Inflammatory macrophage (primary cell): ENCODE measurements at places on chromosomes 12 and 14.

DNA sequence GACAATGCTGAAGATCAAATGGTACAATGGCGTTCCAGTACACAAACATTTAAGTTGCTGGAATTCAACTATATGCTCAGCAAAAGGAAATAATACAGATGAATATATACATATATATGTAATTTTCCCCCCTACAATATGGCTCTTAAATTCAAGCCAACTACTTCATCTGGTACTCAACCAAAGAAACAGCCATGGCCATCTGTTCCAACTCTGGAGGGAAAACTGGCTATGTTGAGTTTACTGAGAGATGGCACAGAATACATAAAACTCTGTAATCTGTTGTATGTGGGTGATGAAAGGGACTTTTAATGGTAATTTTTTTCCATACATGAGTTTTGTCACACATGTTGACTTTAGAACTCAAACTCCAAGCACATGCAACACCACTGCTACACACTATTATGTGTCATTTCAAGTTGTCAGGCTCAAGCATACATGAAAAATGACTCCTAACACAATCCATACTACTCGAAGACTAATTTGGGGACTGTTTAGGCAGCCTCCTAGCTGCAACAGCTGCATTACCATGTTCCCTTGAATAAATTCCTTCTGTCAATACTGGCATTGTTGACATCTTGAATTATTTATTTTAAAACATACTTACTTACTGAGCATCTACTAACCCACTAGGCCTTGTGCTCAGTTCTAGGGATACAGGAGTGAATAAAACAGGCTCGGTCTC is 38.2 kb upstream of the MAP3K9 start:
- no peak for DNase-seq

GRCh38 chr12:66142826-66143225 is 12.3 kb upstream of the LLPH start:
- DNase-seq = no peak

- DNase-seq = no peak
Measured at GRCh38 chr14:90785876-90786450, 30.3 kb downstream of the TTC7B start.

DNA sequence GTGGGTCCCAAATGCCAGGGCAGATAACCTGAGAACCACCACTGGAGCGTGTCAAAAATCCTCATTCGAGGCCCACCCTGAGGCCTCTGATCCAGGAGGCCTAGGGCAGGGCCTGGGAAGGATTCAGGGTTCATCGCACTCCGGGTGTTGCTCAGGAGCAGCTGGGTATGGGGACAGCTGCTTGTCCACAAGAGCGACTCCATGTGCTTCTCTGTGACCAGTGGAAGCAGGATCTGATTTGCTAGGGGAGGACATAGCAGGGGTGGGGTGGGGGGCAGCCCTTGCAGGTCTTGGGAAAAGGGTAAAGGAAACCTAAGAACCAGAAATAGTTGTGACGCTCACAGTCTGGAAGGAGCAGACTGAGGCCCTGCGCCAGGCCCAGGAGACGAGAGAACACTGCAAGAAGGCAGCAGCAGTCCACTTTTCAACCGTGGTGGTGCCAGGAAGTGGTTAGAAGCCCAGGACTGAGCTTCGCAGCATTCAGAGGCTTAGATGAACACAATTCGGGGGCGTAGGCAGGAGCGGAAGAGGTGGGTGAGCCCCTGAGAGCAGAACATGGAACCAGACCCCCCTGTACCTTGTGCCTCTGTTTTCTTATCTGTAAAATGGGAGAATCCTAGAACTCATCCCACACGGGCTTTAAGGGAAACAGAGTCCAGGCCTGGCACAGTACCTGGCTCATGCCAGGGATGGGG is 33.7 kb downstream of the ITPK1 start:
- DNase-seq = no peak

DNA sequence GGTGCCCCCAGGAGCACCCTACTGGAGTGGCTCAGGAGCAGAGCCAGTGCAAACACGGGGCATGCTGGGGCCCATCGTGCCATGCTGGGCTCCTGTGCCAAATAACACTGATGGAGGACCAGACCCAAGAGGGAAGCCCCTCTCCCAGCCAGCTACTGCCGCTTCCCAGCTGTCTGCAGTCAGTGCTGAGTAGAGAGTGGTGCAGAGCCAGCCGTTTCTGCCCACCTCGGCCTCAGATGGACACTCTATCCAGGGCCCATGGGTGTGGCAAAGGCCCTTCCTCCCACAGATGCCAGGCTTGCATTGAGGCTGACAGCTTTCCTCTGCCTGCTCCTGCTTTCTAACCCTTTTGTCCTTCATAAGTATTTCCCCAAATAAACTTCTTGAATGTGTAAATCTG is 13.2 kb downstream of the CLBA1 start:
- no peak for DNase-seq

GRCh38 chr14:28467611-28468010 is 299.0 kb upstream of the FOXG1 start:
- no peak for DNase-seq

DNA sequence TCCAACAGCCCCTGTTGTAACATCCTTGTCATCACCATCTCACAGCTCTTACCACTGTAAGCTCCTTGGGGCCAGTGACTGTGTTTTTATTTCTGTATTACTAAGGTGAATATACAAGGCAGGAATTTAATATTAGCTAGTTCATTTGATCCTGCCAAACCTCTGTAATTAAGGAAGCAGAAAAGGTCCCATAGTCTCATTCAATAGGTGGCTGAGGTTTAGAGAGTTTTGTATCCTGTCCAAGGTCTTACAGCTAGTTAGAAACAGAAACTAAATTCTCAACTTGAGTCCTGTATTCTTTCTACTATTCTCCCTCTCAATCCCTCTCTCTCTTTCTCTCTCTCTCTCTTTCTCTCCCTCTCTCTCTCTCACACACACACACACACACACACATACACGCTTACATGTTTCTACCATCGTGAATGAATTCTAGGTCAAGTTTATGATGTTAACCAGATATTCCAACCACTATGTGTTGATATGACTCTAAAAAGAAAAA is 543 bp upstream of the GLIPR1 start:
- no peak for DNase-seq

- DNase-seq = no peak
Measured at GRCh38 chr12:123035841-123036240, 55.4 kb downstream of the ARL6IP4 start.

- no peak for DNase-seq
Measured at GRCh38 chr12:105256921-105257320, 20.9 kb upstream of the APPL2 start.

- DNase-seq = no peak
Measured at GRCh38 chr12:94795520-94795919, 145.2 kb upstream of the TMCC3 start.
